ENCODE measurements at places on chromosomes 13 and 19.

DNA sequence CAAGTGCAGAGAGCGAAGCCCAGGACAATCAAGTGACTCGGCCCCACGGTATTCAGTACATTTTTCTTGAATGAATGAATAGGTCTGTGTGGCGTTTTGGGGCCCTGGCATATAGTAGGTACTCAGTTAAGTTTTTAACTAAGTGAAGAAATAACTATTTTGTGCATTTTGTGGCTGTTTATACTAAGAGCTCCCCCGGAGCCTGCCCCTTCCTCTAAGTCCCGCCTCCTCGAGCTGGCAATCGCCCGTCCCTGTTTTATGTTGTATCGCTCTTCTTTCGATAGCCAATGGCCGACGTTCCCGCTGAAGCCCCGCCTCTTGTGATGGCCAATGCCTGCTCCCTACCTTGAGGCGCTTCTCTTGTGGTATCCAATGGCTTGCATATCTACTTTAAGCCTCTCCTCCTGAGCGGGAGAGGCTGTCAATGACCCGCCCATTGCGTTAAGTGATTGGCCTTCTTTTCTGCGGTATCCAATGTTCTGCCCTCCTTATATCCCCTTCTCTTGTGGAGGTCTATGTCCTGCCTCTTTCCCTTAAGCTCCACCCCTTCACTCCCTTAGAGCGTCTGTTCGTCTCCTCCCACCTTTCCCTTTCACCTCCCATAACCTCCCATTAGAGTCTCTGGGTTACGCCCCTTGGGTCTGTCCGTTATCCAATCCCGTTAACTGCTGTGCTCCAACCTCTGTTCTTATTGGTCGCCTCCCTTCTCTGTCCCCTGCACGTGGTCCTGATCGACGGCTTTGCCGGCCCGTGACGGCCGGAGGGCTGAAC, 509 bp upstream of the HDGFL2 start:
- peak; percentile 91 for DNase-seq

- DNase-seq: no peak
Measured at GRCh38 chr19:54561840-54562239, 11.8 kb upstream of the LILRA2 start.

DNA sequence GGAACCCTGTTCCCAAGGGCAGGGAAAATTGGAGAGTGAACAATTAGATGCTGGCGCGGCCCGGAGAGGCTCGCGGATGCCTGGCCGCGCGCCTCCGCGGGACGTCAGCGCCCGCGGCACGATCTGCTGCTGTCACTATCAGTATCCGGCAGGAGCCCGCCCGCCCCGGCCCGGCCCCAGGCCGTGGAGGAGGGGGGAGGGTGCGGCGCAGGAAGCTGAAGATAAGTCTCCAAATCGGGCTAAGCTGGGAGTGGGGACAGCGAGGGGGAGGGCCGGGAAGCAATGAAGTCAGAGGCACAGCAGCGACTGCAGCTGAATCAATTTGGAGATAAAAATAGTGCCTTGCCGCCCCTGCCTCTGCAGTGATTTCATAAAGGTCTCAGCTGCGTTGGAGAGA, 441.5 kb upstream of the KLF12 start:
- DNase-seq: peak; percentile 55

GRCh38 chr13:27978301-27978968, 9.3 kb upstream of the CDX2 start:
- DNase-seq: no peak

DNA sequence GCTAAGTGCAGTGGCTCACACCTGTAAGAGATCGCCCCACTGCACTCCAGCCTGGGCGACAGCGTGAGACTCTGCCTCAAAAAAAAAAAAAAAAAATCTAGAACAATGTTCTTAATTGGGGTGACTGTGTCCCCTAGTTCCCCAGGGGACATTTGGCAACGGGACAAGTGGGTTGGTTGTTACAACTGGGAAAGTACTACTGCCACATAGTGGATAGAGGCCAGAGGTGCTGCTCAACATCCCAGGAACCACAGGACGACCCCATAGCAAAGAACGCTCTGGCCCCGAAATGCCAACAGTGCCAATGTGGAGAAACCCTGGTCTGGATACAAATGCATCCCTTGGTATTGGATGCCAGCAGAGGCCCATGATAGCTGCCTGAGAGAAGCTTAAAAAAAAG, 11.8 kb downstream of the NLRP12 start:
- DNase-seq: no peak

- DNase-seq: no peak
Measured at GRCh38 chr13:20353973-20354372, 121.9 kb upstream of the GJB6 start.

GRCh38 chr13:45598597-45598996, 16.9 kb downstream of the ERICH6B start:
- DNase-seq: no peak

GRCh38 chr19:4597975-4598671, 38.6 kb upstream of the SEMA6B start:
- peak; percentile 55 for DNase-seq

DNA sequence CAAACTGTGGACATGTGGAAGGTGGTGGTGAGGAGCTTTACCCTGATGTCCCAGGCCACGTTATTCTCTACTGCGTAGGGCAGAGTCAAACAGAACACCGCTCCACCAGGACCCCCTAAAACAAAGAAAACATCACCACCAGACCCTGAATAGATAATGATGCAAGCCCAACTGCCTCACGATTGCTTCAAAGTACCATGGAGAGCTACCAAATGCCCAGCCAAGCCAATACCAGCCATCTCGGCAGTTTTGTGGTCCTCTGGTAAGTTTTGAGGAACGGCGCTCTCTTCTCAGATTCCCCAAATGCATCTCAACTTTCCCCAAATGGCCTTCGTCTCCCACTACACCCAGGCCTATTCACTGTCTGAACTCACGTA, 5.6 kb downstream of the RANBP3 start:
- no peak for DNase-seq

DNA sequence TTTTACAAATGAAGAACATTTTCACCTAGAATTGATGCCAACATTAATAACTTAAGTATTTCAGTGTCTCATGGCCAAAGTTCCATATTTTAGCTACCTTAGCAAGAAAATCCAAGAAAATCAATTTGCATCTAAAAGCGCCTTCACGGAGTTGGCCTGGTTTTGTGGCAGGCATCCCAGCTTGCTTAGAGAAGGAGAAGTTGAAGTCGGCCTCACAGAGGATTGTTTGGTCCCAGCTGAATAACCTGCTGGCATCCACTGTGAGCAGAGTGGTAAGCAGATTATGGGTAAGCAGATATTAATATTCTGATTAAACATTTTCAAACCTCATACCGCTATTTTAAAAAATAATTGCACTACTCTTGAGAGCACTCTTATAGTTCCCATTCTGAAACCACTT, 62.3 kb upstream of the STARD13 start:
- no peak for DNase-seq

GRCh38 chr19:13023656-13024055, 28.4 kb downstream of the NFIX start:
- no peak for DNase-seq

DNA sequence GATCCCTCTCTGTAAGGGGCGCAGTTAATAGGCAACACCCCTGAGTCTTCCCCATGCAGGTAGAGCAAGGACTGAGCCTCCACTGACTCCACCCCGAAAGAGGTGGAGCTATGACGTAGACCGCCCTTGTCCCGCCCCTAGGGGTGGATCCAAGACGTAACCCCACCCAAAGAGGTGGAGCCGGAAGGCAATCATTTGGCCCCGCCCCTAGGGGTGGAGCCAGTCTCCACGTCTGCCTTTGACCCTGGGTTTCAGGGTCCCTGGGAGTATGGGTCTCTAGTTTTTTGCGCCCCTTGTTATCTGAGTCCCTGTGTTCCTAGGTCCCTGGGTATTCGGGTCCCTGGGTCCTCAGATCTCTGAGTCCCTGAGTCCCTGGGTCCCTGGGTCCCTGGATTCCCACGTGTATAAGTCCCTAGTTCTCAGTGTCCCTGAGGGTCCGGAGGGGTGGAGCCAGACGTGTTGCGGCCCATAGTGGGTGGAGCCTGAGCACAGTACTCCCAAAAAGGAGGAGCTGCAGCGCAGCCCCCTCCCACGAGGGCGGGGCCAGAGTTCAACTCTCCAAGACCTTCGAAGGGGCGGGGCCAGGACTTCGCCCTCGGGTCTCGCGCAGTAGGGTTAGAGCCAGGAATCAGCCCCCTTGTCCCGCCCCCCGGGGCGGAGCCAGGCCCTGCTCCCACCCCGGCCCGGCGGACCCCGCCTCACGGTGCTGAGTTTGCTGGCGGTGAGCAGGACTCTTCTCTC, 5.3 kb downstream of the DENND1C start:
- DNase-seq: peak; percentile 59

DNA sequence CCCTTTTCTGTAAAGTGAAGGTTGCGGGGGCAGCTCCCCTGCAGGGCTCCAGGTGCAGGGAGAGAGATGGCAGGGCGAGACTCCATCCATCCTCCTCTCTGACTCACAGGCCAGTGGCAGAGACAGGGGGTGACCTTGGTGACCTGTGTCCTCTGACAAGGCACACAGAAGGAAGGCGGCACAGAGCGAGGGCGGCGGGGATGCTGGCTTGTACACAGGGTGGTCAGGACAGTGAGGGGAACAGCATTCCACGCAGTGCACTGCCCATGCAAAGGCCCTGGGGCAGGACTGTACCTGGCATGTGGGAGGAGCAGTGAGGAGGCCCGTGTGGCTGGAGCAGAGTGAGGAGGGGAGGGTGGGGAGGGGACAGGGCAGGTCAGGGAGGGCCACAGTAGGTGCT, 7.7 kb downstream of the NDUFA11 start:
- DNase-seq: no peak

- no peak for DNase-seq
Measured at GRCh38 chr13:27621116-27621365, 651 bp upstream of the POLR1D start.

- no peak for DNase-seq
Measured at GRCh38 chr13:50509771-50510441, 333.6 kb downstream of the DLEU7 start.

DNA sequence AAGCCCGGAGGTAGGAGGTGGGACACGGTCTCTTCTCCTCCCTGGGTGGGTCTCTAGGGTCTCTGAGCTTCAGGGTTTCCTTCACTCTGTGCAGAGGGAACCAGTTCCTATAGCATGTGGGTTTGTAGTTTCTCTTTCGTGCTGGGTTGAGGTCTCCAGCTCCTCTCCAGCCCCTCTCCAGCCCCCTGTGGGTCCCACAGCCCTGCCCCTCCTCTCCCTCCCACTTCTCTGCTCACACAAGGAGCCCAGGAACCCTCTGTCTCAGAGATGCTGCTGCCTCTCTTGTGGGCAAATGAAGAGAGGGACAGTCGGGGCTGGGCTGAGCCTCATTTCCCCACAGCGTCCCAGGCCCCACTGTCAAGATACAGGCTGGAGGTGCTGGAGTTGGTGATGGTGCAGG, 1.4 kb downstream of the SIGLEC7 start:
- no peak for DNase-seq

- no peak for DNase-seq
Measured at GRCh38 chr13:51478418-51479198, 25.8 kb upstream of the INTS6 start.

DNA sequence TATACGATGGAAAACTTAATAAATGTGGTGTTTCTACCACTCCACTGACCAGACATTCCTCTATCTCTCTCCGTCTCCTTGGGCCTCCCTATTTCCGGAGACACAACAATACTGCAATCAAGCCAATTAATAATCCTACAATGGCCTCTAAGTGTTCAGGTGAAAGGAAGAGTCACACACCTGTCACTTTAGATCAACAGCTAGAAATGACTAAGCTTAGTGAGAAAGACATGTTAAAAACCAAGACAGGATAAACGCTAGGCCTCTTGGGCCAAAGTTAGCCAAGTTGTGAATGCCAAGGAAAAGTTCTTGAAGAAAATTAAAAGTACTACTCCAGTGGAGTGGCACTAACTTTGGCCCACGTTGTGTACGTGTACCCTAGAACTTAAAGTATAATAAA, 22.5 kb downstream of the ZDHHC20 start:
- no peak for DNase-seq

GRCh38 chr19:801030-801860, 4.0 kb downstream of the PTBP1 start:
- DNase-seq: no peak

- DNase-seq: no peak
Measured at GRCh38 chr19:1942934-1943555, 2.1 kb downstream of the CSNK1G2 start.

DNA sequence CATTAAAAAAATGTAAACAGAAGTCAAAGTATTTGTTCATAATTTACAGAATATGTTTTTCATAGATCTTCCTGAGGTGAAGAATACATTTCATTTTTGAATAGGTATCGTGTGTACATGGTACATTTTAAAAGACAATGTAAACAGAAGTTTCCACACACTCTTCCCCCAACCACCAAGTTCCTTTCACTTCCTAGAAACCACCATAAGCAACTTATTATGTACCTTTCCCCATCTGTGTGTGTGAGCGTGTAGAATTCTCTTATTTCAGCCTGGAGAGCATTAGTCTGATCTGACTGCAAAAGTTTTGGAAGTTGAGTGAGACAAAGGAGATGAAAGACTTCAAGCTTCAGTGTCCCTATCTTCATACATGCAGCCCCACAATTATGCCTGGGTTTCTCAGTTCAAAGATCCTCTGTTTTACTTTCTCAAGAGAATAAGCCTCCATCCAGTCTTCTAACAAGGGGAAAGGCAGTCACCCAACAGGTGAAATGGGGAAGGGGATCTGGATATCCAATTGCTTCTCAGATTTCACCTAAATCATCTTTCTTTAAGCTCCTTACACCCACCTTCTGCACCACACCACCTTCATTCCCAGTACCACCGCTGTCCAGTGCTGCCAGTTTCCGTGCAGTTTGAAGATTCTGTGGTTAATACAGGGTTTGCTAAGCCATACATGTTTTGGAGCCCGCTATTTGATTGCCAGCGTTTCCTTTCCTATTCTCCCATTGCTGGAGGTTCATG, 2.1 kb downstream of the TEX30 start:
- DNase-seq: no peak

GRCh38 chr19:16032509-16033135, 43.7 kb upstream of the TPM4 start:
- DNase-seq: no peak

- no peak for DNase-seq
Measured at GRCh38 chr19:8561075-8561764, 16.0 kb downstream of the MYO1F start.

DNA sequence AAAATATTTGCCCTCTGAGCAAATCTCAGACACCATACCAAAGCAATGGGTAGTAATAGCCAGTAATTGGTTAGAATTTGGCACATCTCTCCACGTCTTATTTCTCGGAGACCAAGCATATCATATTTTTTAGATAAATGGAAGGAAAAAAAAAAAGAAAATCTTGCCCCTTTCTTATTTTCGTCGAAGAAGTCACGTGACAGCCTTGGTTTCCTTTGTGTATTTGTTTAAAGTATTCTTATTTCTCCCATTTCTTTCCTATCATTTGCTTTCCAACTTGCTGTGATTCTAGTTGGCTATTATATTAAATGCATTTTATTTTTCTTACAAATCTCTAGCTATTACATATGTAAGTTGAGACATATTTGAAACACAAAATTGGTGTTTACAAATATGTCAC, 2155.9 kb downstream of the PCDH9 start:
- DNase-seq: no peak

- no peak for DNase-seq
Measured at GRCh38 chr13:97979051-97979450, 25.6 kb downstream of the IPO5 start.
